Natural killer cell treated with Interleukin-12 subunit alpha and Interleukin-12 subunit beta and Interleukin-15 and Interleukin-18, amount 100 ng/mL, for 72 hours (primary cell): ENCODE measurements at places on chromosomes 12 and 14.

DNA sequence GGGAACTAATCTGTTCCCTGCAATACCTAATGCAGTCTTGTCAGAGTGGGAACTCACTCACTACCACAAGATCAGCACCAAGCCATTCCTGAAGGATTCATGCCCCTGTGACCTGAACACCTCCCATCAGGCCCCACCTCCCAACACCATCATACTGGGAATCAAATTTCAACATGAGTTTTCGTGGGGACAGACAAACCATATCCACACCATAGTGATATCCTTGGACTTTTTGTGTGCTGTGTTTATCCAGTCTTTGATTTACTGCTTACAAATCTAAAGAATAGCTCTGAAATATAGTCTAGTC is 243.5 kb downstream of the FBXL14 start:
- DNase-seq = no peak

- DNase-seq = no peak
Measured at GRCh38 chr12:96752211-96752610, 154.8 kb upstream of the NEDD1 start.

- no peak for DNase-seq
Measured at GRCh38 chr12:67921286-67921685, 68.0 kb upstream of the IFNG-AS1 start.

DNA sequence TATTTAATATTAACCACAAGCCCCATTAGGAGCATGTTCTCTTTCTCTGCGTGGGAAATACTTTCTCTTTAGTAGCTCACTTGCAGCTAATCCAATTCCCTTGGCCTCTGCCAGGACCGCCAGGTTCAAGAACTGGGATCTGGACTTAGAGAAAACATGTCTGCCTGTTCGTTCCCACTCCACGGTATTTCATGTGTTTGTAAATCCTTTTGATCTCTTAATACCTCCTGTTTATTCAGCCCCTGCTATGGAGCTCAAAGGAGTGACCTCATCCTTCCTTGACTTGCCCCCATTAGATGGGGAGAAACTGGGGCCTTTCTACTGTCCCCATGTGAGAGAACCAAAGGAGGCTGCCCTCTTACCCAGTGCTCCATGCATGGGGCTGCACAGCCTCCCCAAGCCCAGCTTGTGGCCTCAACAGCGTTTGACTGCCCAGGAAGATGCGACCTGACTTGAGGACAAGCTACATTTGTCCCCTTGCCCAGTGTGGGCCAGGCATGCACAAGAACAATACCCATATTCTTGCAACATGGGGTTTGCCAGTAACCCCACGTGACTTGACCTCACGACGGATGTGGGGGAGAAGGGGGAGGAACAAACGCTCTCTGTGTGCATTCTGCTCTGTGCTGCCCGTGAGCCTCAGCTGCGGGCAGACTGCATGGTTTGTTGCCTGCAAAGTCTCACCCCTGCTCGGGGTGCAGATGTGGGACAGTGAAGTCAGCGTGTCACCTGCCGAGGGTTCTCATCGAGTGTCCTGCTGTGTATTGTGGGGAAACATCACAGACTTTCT is 30.3 kb downstream of the CD9 start:
- peak; percentile 77 for DNase-seq

GRCh38 chr14:65223636-65224035 is 121.3 kb upstream of the MAX start:
- no peak for DNase-seq

GRCh38 chr12:64610079-64610659 is at the start of gene RASSF3:
Gene RASSF3 (plus strand): TSS chr12:64610495. CDS start chr12:64610633, 138 bp downstream.
- peak; percentile 89 for DNase-seq

DNA sequence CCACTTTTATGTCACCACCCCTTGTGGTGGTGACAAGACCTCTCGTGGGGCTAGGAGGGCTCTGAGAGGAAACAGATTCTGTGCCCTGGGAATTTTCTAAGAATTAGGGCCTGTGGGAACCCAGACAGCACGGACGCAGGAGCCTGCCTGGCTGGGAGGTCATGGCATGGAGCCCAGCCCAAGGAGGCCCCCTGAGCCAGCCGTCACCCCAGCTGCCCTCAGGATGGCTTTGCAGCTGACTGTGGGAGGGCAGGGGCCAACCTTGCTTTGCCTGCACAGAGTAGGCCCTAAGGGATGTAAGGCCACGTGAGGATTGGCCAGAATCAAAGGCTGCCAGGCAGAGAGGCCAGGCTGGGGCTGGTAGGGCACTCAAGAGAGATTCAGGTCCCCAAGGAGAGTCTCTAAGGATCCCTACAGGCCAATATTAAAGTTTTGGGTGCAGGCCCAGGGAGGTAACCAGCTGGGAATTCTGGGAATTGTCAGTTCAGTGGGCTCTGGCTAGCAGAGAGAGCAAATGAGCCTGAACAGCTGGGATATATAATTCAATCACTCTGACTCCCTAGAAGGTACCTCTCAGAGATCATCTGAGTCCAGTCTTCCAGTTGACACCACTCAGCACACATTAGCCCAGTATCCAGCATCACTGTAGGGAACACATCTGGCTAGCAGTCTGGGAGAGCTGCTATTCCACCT is 6.4 kb downstream of the LTBP2 start:
- DNase-seq = no peak

GRCh38 chr14:50805396-50805795 is 25.6 kb downstream of the NIN start:
- DNase-seq = no peak

GRCh38 chr12:19792028-19792427 is 352.7 kb downstream of the AEBP2 start:
- no peak for DNase-seq

GRCh38 chr12:62841846-62842245 is 93.1 kb downstream of the PPM1H start:
- no peak for DNase-seq

DNA sequence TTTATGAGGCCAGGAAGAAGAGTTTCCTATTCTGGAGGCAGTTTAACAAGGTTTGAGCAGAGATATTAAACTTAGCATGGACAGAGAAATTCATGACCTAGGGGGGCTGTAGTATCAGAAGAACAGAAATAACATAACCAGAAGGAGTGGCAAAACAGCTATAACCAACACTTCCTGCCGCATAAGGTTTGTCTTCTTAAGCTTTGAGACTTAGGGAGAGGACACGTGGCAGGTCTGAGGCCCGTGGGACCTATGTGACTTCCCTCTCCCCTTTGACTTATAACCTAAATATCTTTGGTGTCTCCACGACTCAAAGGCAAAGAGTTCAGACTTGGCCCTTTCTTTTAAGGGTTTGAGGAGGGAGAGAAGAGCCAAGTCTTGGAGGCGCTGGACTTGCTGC is 119.1 kb upstream of the PZP start:
- no peak for DNase-seq

GRCh38 chr12:104480012-104480411 is 23.3 kb downstream of the CHST11 start:
- no peak for DNase-seq

DNA sequence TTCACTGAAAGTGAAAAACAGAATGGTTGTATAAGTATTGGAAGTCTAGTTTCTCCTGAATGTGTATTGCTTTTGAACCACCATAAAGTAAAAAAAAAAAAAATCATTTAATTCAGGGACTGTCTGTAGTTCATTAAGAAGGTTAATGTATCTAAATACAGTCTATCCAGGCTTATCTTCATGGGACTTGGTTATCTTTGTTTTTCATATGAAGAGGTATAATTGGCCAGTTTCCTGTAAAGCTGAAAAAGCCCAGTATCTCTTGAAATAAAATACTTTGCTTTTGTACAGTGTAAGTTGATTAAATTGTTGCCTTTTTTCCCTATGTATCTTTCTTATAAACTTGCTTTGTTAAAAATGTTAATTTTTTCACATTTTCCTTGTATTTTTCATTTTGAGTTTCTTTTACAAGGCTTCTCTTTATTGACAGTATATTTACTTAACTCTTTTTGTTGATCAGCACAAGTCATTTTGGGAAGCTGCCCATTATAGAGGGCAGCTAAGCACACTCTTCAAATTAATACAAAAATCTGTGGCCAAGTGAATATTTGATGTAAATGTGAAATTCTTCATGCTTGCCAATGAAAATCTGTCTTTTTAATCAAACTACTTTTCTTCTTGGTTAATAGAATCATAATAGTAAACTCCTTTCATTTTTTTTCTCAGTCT is 156.0 kb downstream of the TMTC3 start:
- no peak for DNase-seq

- no peak for DNase-seq
Measured at GRCh38 chr12:108484845-108485244, 30.2 kb upstream of the FICD start.
